ENCODE measurements at places on chromosomes 3 and 15.

DNA sequence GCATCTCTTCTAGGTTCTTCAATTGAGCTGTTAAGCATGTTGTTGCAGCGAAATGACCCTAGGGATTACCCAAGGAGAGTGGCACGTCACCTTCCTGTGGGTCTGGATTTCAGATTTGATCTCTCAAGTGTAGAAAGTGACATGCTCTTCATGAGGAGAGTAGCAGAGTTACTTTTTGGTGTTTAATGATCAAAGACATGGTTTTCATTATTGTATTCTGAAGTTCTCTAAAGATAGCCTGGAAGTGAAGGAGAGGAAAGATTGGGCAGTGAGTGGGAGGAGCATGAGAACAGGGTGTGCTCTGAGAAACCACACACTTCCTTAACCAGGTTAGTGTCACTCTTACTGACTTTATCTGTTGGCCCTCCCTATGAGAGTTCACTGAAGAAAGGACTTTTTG, 153.6 kb downstream of the AKAP13 start:
- DNase-seq: no peak

DNA sequence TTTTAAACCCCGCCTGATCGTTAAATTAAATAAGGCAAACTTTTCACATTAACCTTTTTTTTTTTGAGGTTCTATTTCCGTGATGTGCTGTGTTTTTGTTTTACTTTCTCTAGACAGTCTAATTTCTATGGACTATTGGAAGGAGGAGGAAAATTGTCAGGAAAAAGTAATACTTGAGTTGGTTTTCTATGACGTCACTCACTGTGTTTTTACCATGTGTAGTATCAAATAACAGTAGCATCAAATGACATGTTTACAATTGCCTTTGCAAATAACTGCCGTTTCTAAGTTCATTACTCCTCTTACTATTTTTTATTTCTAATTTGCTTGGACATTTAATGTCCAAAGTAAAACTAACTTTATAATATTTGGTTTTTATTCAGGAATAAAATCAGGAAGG, 32.3 kb downstream of the MYO1E start:
- no peak for DNase-seq

DNA sequence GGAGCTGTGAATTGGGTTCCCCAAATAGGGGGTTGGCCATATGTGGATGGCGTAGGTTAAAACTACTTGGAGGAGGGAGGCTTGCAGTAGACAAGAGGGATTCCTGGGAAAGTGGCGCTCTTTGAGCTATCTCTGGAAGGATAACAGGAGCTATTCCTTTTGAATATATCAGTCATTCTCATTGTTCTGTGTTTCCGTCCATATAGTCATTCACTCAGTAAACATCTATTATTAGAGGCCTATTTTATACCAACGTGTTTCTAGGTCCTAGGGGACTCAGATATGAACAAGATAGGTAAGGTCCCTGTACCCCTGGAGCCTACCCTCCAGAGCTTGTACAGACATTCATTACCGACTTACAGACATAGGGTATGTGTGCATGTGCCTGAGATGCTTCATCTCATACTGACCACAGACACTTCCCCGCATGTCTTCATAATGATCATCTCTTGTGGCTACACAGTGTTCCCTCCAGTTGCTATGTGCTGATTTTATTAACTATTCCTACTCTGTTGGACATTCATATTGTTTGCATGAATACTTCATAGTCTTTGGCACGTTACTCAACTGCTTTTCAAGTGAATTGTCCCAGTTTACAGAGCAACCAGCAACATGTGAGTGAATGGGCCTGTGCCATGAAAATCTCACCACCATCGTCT, 55.8 kb upstream of the VILL start:
- DNase-seq: no peak

- DNase-seq: peak; percentile 28
These were observed 4.3 kb upstream of the FNDC3B start for GRCh38 chr3:172034786-172035685.

GRCh38 chr3:64354221-64354620, 129.0 kb upstream of the PRICKLE2 start:
- no peak for DNase-seq

GRCh38 chr3:169939751-169940150, 26.9 kb upstream of the SEC62 start:
- DNase-seq: no peak

DNA sequence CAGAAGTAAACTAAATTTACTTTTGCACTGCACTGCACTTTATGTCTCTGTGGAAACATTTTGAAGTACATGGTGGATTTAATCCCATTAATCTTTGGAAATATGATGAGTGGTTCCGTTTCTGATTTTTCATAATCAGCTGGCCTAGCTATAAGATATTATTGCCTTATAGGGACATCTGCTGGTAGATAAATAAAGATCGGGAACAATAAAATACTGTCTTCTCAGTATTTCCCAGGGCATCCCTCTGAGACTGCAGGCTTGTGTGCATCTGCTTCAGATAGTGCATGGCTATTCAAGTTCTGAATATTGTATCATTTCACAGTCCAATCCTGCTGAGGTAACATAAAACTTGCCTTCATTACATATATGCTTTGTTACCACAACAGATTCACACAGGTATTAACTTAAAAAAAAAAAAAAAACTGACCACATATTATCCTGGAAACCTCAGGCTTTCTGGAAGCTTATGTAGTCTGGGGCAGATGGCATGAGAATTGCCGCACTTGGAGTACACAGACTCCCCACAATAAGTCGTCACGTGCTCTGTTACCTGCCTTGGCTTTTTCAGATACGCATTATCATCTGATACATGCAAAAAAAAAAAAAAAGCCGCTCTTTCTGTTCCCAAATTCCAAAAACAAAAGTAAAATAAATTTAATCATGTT, 330.8 kb upstream of the AGTR1 start:
- no peak for DNase-seq

DNA sequence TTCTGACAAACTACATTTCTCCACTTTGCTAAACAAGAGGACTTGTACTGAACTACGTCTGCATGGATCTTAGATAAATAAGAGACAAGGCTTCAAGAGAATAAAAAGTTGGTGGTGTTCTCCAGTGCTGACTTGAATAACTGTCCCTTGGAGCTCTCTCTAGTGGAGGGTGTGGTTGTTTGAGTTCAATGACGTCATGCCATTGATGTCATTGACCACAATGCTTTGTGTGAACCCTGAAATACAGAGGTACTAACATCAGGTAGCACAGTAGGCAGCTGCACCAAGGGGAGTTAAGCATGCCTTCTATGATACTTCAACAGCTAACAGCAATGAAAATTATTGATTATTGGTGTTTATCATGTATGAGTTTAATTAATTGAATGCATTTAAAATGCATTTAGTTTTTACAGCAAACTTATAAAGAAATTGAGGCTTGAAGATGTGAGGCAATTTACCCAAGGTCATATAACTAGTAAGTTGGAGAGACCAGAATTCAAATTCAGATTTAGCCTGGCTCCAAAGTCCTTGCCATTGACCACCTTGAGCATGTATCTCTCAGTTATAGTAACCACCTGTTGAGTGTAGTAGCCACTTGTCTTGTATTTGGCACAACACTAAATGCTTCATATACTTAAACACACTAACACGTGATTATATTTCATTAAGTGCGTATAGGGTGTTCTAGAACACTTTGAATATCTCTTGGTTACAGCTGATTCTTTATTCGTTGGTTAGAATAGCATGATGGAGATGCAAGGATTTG, 126.0 kb upstream of the ANKRD28 start:
- no peak for DNase-seq

- DNase-seq: peak; percentile 54
These were observed 9.3 kb downstream of the ARIH2 start for GRCh38 chr3:48927928-48928327.

DNA sequence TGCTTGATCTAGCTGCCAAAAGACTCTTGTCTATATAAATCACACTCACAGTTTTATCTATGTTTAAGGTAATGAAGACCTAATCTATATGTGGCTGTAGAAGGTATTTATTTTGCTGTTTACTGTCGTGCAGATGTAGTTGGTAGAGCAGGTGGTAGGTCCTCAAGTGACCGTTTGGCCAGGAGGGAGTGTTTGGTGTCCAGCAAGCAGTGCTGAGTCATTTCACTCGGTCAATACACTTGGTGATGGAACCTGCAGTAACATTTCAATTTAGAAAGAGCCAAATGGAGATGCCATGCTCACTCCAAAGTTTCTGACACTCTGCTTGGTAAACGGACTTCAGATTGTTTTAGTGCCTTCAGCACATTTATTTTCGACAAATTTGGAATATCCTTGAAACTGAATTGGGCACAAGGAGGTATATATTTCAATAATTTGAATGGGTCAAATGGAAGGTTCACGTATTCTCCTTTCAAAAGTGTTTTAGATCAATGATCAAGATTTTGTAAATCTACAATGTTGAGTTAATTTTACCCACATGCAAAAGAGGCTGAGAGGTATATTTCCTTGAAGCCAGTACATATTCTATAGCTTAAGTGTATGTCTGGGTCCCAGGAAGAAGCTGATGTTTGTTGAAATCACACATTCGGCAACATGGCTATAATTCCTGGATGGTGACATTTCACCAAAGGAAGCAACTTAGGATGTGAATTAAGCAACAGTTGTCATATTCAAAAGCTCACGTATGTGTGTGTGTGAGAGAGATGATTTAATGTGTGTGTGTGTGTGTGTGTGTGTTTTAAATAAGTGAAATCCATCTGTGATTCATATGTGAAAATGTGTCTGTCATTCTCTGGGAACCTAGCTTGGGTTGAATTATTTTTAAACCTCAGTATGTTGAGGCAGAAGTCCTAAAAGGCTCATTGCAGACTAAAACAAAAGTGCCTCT, 7.7 kb upstream of the CX3CR1 start:
- no peak for DNase-seq

DNA sequence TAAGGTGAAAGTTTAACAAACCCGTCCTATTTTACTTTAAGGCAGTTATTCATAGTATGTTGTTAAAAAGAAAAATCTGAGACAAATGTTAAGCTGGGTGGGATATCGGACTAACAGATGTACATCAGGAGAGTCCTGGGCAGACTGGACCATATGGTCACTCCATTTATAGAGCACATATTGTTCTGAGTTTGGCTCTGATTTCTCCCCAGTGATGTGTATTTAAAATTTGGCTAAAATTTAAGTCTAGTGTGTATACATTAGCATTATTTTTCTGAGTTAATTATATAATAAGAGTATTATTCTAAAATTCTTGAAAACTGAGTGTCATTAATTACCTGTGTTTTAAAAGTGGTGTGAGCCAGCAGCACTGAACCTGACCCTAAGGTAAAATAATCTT, 6.1 kb downstream of the GMPS start:
- no peak for DNase-seq

GRCh38 chr3:36219398-36219797, 160.9 kb upstream of the STAC start:
- DNase-seq: no peak

DNA sequence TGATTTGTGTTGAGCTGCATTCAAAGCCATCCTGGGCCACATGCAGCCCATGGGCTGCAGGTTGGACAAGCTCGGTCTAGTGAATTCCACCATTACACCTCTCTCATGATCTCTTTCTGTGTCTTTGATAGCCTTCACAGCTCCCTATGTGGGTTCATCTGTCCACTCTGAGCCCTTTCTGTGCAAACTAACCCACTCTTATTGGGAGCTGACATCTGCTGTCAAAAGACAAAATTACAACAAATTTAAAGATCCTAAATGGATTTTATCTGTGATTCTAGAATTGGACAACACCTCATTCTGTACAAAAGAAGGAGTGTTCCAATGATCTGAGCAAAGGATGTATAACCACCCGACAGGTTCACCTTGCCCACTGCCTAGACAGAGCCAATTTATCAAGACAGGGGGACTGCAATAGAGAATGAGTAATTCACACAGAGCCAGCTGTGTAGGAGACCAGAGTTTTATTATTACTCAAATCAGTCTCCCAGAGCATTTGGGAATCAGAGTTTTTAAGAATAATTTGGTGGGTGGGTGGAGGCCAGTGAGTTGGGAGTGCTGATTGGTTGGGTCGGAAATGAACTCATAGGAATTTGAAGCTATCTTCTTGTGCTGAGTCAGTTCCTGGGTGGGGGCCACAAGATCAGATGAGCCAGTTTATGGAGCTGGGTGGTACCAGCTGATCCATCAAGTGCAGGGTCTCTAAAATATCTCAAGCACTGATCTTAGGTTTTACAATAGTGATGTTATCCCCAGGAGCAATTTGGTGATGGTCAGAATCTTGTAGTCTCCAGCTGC, 2.6 kb upstream of the XYLB start:
- DNase-seq: no peak

- DNase-seq: no peak
These were observed 190.9 kb downstream of the TJP1 start for GRCh38 chr15:29631076-29632070.

- DNase-seq: peak; percentile 24
These were observed 35.0 kb upstream of the COLQ start for GRCh38 chr3:15556512-15556911.

DNA sequence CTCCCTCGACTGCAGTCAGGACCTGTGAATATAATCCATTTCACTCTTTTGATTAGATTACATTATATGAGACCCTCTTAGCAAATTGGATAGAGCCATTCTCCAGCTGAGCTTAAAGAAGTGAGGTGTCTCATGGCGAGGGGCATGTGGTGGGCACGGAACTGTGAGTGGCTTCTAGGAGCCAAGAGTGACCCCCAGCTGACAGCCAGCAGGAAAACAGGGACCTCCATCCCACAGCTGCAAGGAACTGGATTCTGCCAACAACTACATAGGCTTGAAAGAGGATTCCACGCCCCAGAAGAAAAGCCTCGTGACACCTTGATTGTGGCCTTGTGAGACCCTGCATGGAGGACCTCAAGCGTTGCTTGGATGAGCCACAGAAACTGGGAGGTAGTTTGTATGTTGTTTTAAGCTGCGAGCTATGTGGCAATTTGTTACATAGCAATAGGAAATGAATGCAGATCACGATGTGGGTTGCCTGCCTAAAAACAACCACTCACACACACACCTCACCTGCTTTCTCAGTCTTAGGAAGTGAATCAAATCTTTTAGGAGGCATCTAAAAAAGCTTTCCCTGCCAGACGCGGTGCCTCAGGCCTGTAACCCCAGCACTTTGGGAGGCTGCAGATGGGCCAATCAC, 84.2 kb upstream of the BHLHE40 start:
- no peak for DNase-seq

DNA sequence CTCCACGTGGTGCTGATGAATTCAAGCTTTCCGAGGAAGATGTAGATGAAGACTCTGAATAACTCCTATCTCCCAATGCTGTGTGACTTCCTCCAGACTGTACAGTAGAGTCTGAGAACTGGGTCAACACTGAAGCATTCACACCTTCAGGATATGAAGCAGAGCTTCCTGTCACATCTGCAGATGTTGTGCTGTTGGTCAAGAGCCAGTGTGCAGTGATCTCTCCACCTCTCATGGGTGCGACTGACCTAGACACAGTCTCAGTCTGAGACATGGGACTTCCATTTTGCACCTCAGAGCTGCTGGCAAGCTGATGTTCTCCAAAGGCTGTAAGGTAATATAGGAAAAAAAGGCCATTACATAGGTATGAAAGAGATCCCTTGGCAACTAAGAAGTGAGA, 36.5 kb downstream of the HEG1 start:
- no peak for DNase-seq

DNA sequence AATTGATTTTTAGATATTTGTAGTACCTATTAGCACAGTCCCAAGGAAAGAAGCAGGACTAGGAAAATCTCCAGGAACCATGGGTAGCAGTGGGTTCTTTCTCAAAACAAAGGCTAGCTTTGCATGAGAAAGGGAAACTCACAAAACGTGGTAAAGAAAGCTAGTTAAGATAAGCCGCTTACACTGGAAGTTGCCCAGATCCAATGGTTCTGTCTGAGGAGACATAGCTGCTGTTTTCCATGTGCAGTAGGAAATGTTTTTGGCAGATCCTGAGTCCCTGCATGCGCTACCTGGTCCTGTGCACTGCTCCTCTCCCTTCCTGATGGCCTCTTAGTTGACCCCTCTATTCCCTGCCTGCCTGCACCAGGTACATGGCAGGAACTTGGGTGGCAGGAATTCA, 60.4 kb downstream of the TFG start:
- no peak for DNase-seq
